Adipocyte (in vitro differentiated cells): ENCODE measurements at places on chromosomes 4 and X.

GRCh38 chr4:2340272-2341061, 78.0 kb downstream of the ZFYVE28 start:
- no peak for DNase-seq

DNA sequence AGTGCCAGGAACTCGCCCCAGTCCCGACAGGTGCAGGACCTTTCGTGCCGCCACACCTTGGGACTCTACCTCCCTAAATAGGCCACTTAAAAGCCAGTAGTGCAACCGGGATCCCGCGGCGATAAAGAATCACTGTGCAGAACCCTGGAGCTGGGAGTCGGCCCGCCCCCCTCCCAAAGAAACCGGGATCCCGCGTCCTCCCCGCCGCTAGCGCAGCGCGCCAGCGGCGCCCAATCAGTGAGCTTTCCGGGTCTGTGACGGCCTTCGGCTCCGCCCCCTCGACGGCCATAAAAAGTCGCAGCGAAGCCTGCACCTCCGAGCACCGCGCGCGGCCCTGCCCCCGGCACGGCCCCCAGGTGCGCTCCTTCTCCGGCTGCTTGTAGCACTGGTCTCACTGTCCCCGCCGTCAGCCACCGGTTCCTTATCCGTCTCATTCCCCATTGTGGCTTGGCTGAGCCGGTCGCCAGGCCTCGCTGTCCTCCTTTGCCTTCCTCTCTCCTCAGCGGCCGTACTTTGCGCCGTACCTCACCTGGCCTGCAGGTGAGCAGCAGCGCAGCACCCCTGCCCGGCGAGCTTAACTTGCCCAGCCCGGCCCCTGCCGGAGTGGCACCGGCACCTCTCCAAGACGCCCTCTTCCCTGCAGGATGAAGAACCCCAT, at the start of gene LRAT:
Gene LRAT (plus strand): TSS at position 318 of the 658 bp plus-strand sequence. CDS start 327 bp downstream, at position 645.
- no peak for DNase-seq

DNA sequence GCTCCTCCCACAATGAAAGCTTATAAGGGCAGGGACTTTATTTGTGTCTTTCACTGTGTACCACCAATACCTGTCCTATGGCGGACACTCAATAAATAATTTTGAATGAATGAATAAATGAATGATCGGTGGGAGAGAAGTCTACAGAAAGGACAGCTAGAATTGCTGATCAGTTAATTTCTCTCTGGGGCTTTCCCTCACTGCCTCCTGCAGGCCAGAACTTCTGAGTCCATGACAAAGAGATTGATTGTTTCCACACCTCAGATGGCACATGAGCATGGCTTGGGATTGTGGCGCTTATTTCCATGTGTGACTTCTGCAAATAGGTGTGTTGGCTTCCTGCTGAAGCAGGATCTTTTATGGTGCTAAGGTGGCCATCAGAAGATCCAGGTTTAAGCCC, 6.3 kb downstream of the FAM47E start:
- DNase-seq, result no peak

- DNase-seq, result no peak
Observed at GRCh38 chrX:15033917-15034316, 160.7 kb downstream of the MOSPD2 start.

GRCh38 chr4:94403751-94404150, 48.0 kb upstream of the PDLIM5 start:
- DNase-seq, result no peak
